Hematopoietic multipotent progenitor cell (in vitro differentiated cells): ENCODE measurements at places on chromosomes 3 and 15. TPM values are rescaled to one million over a fixed set of nuclear protein-coding genes. Genes with fewer than 3 reads are reported as not detected.

The SPATA12 gene
- total RNA-seq: under 0.01 TPM

The ATP13A4 gene
- total RNA-seq: 0.27 TPM

The CCDC50 gene
- 2.7 TPM for total RNA-seq

The TXNRD3 gene
- total RNA-seq: 15.1 TPM

The KBTBD12 gene
- total RNA-seq: 0.27 TPM

The WDR93 gene
- 0.27 TPM for total RNA-seq
